CD4-positive, alpha-beta T cell treated with Interleukin-10 for 1 hour (primary cell): ENCODE measurements at places on chromosomes 1 and 21.

GRCh38 chr1:29785554-29785953, 549.2 kb downstream of the PTPRU start:
- no peak for DNase-seq

- no peak for DNase-seq
These were observed 1.2 kb downstream of the ADAMTSL4 start for GRCh38 chr1:150550222-150551050.

DNA sequence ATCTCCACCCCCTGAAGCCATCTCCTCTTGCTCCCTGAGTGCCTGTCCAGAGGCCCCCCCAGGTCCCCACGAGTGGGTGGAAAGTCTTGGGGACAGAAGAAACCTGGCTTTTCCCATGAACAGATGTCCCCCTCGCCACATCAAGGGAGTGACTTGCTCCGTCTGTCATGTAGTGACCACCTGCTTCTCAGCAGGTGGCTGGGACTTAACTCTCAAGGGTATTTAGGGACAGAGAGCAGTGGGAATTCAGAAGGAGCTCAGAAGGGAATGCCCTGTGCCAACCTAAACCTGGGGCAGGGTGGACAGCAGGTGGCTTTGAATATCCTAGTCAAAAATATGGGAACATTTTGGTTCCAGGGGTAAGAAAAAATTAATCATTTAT, 139.8 kb downstream of the PRDM16 start:
- DNase-seq, result no peak

- DNase-seq, result no peak
These were observed 21.9 kb downstream of the LRRC8D start for GRCh38 chr1:89842567-89843272.

- DNase-seq, result no peak
These were observed 7.6 kb upstream of the SLAMF9 start for GRCh38 chr1:159961636-159962035.

- DNase-seq, result no peak
These were observed 38.7 kb downstream of the DHCR24 start for GRCh38 chr1:54848134-54848948.

DNA sequence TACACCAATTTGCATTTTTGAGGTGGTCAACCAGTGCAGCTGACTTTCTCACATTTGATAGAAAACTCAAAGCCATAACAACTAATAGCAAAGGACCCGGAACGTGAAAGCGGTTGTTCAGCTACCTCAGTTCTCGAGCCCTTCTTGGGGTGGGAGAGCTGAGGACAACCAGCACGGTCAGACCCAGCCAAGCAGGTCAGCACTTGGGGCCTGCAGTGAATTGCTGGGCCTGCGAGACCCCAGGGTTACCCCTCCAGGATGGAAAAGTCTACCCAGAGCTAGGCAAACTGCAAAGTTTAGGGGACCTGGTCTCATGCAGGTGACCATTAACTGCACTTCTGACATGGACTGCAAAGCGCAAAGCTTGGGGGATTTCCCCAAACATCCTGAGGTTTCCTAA, 23.8 kb upstream of the AJAP1 start:
- DNase-seq, result no peak

DNA sequence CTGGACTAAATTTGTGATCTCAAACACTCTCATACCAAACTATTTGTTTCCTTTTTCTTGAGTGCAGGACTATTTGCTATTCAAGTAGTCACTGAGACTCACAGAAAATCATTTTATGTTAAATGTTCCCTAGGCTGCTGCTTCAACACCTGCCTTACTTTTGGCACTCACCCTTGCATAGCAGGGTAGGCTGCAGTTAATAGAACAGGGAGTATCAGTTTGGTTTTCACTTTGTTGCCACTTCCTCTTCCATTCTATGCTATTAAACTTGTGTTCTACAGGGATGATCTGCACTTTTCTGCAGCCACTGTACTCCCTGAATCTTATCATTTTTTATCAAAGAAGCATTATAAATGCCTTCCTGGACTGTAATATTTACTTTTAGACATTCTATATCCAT, 148.7 kb upstream of the PRMT6 start:
- no peak for DNase-seq

GRCh38 chr1:246308533-246309075, 198.5 kb downstream of the SMYD3 start:
- no peak for DNase-seq

DNA sequence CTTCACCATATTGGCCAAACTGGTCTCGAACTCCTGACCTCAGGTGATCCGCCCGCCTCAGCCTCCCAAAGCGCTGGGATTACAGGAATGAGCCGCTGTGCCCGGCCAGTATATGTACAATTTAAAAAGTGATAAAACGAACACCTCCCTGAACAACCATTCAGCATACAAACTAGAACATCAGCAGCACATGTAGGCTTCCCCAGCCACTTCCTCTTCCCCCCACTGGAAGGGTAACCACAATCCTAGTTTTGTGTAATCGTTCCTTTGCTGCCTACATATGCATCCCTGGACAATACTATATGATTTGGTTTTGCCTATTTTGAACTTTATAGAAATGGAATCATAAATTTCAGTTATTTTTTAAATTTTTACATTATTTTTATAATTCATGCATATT, 60.4 kb downstream of the DESI2 start:
- no peak for DNase-seq

DNA sequence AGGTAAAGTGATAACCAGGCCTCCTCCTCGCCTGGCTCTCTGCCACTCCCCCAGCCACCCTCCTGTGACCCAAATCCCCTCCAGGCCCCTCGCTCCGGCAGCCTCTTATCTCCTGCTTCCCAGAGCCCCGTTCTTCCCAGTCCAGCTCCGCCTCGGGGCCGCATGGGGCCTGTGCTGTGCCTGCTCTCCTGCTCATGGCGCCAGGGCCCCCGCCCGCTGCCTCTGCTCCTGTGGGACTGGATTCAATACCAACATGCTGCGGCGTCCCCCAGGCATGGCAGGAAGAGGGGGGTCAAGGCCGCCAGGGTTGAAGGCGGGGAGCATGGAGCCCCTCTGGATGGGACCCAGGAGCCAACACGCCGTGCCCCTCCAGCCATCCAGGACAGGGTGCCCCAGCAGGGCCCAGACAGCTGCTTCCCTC, 213.0 kb upstream of the VAMP3 start:
- DNase-seq, result no peak

DNA sequence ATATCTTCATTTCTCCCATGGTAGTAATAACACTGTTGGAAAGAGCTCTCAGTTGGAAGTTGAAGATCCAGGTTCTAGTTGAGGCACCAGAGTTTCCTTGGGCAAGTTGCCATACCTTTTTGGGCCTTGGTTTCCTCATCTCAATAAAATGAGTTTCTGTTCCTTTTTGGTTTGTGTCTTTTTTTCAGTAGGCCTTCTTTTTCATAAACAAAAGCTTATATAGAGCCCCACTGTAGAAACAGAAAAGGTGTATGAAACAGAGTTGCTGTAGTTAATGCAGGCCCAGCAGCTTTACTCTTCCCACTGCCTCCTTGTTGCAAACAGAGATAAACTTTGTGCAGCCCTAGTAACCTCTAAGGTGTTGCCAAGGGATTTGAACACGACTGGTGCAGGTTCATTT, 41.7 kb downstream of the WNT4 start:
- DNase-seq, result no peak

DNA sequence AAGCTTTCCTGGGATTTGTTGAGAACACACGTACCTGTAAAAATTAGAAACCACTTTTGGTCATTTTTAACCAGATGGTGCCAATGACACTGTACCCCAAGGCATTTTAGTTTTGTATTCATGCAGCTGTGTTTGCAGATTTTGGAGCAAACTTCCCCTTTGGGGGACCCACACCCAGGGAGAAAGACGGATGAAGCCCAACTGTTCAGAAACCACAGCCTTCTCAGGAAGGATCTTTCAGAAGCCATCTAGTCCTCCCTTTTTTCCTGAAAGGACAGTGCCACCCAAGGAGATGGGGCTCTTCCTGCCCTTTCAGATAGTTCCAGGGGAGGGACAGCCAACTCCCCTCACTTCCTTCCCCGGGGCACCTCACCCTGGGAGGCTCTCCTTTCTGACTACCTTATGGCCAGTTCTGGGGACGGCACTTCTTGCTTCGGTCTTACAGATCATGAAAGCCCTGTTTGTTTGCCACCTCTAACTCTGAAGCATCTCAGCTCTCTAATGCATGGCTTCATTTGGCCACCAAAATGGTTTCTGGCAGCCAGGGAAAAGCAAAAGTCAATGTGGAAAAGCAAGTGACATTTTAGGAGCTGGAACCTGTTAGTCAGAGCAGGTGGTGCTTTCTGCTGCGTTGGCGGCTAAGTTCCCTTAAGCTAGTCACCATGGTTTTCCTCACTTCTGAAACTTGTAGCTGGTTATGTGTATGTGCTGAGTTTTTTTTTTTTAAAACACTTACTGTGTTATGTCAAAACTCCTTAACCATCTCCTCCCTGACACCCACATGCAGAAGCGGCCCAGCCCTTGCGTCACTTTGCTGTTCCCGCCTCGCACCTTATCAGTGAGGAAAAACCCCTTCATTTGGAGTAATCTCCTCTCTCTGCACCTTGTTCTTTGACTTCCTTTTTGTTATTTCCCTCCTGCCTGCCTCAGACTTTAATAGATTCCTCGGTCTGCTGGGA, 10.1 kb downstream of the TMCC2 start:
- no peak for DNase-seq

GRCh38 chr1:3074800-3075199, 5.8 kb downstream of the PRDM16 start:
- DNase-seq, result no peak

- DNase-seq, result no peak
These were observed 5.2 kb downstream of the DR1 start for GRCh38 chr1:93350875-93351274.

DNA sequence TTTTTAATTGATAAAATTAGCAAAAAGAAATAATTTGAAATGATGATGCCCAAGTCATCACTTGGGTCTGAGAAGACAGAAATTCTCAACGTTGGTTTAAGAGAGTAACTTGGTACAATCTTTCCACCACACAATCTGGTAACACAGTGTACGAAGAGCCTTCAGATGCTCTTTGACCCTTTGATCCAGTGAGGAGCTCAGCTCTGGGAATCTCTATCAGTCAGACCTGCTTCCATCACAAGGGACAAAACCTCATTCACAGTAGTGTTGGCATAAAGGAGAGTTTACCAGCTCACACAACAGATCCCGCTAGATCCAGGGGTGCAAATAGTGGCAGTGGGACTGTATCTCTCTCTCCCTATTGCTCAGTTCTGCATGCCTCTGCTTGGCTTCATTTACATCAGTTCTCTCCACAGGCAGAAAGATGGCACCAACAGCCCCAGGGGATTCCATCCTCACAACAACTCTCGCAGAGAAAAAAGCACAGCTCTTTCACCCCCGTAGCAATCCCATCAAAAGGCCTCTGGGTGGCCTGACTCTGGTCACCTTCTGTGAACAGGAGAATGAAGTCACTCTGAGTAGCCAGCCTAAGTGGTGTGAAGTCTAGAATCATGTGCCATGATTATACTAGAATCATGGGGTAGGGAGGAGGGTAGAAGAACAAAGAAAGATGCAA, 119.7 kb downstream of the ZNF281 start:
- DNase-seq, result no peak

DNA sequence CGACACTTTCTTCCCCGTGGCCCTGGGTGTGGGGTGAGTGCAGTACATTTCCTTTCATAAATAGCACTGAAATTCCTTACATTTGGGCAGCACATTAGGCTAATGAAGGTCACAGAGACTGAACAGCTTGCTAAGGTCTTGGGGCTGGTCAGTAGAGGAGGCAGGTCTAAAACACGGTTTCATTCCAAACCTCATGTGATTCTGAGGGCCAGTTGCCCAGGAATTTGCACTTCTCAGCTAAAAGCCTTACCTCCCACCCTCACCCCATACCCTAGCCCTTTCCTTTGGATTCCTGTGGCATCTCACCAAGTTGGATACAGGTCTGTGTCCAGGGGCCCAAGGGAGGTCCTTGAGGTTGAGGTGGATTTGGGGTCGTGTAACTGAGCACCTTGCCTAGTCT, 147.8 kb upstream of the CD34 start:
- DNase-seq, result no peak

- DNase-seq, result no peak
These were observed 11.4 kb downstream of the DEPDC1 start for GRCh38 chr1:68485431-68486022.

- DNase-seq, result no peak
These were observed 157.5 kb upstream of the FGGY start for GRCh38 chr1:59139396-59139795.

- DNase-seq, result no peak
These were observed 33.5 kb upstream of the AGL start for GRCh38 chr1:99816656-99817055.

DNA sequence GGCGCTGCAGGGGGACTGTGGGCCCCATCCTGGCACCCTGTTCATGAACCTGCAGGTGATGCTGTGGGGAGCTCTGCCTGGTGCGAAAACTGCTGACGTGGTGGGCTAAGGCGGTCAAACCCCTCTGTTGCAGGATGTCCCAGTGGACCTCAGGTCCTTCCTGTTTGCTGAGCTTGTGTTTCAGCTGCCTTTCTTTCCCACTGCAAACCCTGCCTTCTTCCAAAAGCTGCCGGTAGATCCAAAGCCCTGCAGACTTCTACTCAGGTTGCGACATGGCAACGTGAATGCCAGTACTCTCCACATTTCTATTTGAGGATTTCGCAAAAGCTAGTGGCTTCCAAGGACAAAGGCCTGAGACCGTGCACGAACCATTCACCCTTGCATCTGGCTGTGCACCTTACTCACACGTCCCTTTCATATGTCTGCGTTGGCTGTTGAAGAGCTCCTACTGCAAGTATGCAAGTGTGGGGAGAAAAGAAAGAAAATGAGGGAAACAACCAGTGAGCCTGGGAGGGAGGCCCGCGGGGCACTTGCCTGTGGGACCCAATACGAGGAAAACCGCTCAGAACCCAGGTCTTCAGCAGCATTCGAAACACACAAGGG, 6.2 kb upstream of the RRP1 start:
- no peak for DNase-seq

GRCh38 chr1:231879296-231879695, 252.7 kb downstream of the DISC1 start:
- no peak for DNase-seq

DNA sequence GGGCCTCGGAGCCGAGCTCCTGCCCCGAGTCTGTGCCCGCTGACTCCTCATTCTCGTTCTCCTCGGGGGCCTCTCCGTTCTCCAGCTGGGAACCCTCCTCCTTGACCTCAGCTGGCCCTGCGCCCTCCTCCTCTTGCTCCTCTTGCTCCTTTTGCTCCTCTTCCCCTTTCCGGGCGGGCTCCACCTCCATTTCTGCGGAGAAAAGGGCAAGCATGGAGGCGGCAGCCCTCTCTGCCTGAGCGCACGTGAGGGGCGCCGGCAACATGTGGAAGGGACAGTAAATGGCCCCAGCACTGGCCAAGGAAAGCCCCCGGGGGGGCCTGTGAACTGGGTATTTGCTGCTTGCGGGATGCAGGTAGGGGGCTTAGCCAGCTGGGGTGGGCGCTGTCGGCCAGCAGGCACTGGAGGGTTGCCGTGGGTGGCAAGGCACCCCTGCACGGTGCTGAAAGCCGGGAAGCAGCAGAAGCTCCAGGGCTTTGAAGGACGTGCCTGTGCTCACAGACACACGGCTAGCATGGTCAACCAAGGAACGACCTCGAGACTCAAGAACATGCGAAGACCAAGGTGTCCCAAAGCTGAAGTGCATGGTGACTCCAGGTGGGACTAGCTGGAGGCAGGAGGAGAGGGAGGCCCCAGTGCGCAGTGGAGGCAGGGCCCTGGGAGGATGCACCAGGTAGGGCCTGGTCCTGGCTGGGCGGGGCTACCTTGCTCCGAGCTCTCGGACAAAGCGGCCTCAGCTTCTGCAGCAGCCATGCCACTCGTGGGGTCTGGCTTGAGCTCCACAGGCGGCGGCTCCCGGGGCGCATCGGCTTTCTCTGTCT, 30.7 kb downstream of the ZBTB17 start:
- DNase-seq, result no peak
